Progenitor cell of endocrine pancreas (in vitro differentiated cells): ENCODE measurements at places on chromosomes 2 and 18. TPM values are rescaled to one million over a fixed set of nuclear protein-coding genes. Genes with fewer than 3 reads are reported as not detected.

DNA sequence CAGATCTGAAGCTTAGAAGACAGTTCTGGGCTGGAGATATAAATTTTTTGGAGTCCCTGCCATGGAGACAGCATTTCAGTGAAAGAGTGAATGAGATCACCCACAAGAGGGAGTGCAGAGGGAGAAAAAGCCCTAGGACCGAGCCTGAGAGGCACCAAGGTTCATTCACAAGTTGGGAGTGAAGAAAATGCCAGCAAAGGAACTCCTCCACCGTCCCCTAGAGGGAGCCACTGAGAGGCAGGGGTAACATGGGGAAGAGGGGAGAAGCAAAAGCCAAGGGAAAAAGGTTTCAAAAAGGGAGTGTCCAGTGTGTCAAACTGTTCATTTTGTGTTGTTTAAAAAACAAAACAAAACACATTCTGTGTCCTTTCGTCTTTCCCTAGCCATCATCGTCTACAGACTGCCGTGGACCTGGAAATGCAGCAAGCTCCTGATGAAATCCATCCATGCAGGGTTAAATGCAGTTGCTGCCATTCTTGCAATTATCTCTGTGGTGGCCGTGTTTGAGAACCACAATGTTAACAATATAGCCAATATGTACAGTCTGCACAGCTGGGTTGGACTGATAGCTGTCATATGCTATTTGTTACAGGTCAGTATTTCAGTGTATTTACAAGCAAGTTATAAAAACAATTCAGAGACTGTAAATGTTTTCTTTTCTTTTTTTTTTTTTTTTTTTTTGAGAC, 19.1 kb downstream of the CYBRD1 start:
- no peaks in the 10 kb centered on the region for H3K4me1 ChIP-seq
- H3K27me3 ChIP-seq, result no peaks in the 10 kb centered on the region
- DNase-seq, result no peak
- H3K27ac ChIP-seq, result no peak overlapping the region

DNA sequence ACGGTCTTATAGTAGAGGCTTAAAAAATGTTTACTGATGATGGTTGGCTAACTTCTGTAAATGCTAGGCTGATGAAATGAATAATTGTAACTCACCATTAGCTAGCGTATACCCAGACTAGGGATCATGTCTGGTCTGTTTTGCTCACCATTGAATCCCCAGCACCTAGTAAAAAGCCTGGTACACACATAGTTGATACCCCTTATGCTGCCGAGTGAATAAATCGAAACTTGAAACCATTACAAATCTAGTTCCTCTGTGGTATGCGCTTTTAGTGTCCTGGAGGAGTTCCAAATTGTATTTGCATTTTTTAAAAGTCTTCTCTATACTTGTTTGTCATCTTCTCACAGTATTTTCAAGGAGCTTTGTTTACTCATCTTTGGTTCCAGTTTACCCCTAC, 1.3 kb downstream of the TAF1B start:
- H3K4me3 ChIP-seq, result peak overlapping the region; percentile 90
- H3K36me3 ChIP-seq, result peaks cover 9% of the 10 kb centered on the region
- no peak for DNase-seq
- no peaks in the 10 kb centered on the region for H3K27me3 ChIP-seq
- peaks cover 4% of the 10 kb centered on the region for H3K4me1 ChIP-seq

- H3K4me3 ChIP-seq, result no peak overlapping the region
- no peaks in the 10 kb centered on the region for H3K27me3 ChIP-seq
- no peak overlapping the region for H3K27ac ChIP-seq
Observed at GRCh38 chr2:128789776-128790455, 471.2 kb upstream of the HS6ST1 start.

DNA sequence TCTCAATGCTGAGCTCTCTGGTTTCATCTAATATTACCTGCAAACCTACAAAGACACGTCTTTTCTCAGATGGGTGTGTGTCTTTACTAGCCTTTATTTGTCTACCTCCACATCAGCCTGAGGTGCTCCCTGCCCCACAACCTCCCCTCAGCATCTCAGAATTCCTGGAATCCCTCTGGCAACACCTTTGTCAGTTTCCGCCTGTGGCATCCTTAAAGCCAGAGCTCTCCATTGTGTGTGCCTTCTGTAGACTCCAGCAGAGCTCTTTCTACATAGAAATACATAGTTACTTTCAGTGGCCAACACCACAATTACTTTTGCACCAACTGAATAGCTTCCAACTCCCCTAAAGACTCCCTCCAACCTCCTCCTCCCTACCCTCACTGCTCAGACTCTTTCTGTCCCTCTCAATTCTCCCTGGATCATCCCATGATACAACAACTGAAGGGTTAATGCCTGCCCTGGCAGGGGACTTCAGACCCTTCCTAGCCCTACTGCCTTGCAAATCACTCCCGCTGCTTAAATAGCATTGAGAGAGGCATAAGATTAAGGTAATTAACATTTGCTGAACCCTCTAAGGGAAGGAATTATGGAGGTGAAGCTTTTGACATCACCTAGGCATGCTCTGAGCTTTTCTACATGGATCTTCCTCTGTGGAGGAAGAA, 39.6 kb upstream of the RMDN2 start:
- H3K27me3 ChIP-seq, result peaks cover 3% of the 10 kb centered on the region
- no peak for DNase-seq
- no peaks in the 10 kb centered on the region for H3K36me3 ChIP-seq
- H3K27ac ChIP-seq, result no peak overlapping the region
- H3K4me3 ChIP-seq, result no peak overlapping the region

- peaks cover 2% of the 10 kb centered on the region for H3K36me3 ChIP-seq
- no peaks in the 10 kb centered on the region for H3K27me3 ChIP-seq
- H3K27ac ChIP-seq, result peak overlapping the region; percentile 78
- no peak for DNase-seq
- H3K4me3 ChIP-seq, result no peak overlapping the region
Observed at GRCh38 chr2:20625491-20626391, 25.2 kb downstream of the HS1BP3 start.

DNA sequence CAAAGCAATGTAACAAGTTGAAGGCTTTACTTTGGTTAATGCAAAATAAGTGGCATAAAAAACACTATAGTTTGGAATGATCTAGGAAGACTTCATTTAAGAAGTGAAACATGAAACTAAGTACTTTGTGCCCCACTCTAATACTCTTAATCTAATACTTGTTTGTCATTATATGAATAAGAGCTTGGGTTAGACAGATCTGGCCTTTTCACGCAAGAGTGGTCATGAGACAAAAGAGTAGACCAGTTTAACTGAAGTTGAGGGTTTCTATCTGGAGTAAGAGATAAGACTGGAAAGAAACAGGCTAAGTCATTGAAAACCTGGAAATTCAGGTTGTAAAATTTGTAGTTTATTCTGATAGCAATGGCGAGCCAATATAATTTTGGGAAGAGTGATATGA, 2.8 kb downstream of the SLC30A6 start:
- peaks cover 10% of the 10 kb centered on the region for H3K4me1 ChIP-seq
- no peak for DNase-seq
- no peak overlapping the region for H3K27ac ChIP-seq
- H3K27me3 ChIP-seq, result no peaks in the 10 kb centered on the region
- peaks cover 6% of the 10 kb centered on the region for H3K36me3 ChIP-seq
- no peak overlapping the region for H3K4me3 ChIP-seq

SLC4A3 gene
- total RNA-seq, result 17.0 and 19.7 TPM in 2 replicates

UPP2 gene
- total RNA-seq, result not detected in 2 replicates

CDKL4 gene
- total RNA-seq, result 1.2 and 2.0 TPM in 2 replicates

PLCL1 gene
- total RNA-seq, result 41.1 and 48.3 TPM in 2 replicates
